Choroid plexus epithelial cell (primary cell): ENCODE measurements at places on chromosomes 5 and 9.

DNA sequence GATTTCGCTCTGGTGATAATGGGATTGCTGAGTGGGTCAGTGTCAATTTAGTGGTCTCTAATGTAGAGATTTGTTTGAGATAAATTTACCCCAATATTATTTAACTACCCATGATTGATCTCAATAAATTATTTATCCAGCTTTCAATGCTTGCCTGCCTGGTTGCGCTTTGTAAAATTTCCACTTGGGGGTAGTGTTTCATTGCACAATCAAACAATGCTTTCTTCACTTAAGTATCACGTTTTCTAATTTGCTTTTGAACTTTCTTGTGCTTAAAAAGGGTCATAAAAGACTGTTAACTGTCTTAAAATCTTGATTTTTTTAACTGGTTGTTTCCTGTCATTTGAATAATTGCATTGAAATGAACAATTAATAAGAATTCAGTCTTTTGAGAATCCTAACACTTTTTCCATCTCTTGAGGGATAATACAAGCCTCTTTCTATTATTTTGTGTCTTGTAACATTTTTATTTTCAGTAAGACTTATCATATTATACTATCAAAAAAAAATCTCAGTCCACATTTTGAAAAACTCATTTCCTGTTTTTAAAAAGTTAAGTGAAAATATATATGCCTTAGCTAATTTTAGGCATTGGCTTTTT lies 18.7 kb downstream of the HSD17B4 start:
- peak; percentile 70 for DNase-seq

DNA sequence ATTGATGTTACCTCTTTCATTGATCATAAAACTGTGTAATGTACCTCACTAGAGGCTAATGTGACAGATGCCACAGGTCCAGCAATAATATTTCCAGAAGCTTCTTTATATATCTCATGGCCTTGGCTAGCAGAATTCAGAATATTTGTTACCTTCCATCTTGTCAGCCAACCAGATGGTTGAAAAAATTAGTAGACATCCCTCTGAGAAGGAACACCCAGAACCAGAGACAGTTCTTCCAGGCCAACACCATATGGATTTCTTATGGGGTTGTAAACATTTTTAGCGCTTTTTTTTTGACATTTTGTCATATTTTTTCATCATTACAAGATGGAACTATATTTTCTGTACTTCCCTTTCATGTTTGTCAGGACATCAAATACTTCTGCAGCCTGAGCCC lies 278.7 kb upstream of the KLF9 start:
- no peak for DNase-seq

GRCh38 chr9:69573651-69574050 lies 98.5 kb downstream of the APBA1 start:
- DNase-seq = peak; percentile 64

- peak; percentile 4 for DNase-seq
These were observed 96.0 kb downstream of the HINT1 start for GRCh38 chr5:131068893-131069643.

DNA sequence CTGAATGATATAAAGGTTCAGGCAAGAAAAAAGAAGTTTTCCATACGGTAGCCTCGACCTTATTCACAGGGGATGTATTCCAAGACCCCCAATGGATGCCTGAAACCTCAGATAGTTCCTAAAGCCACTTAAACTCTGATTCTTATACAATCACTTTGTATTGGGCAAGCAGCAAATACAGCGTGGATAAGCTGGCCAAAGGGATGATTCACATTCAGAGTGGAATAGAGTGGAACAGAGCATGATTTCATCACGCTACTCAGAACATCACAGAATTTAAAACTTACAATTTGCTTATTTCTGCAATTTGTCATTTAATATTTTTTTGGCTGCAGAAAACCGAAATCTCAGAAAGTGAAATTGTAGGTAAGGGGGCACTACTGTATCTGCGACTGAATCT lies 40.5 kb upstream of the CDH18 start:
- peak; percentile 5 for DNase-seq

DNA sequence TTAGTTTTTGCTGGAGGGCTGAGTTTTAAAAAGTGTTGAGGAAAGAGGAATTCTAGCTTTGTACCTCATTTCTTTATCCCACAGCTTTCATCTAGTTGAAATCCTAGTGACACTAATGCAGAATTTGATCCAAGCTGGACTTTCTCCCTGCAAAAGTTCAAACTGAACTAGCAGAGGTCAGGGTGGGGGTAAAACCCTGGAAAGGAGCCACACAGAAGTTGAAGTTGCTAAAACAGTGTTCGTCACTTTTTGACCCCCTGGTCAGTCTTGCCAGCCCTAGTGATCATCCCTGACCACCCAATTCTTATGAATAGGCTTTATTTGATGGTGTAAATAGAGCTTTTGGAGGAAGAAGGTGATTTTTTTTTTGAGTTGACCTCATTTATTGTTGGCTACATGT lies 390.4 kb downstream of the TMEM38B start:
- no peak for DNase-seq

- DNase-seq = no peak
These were observed 40.8 kb downstream of the BICD2 start for GRCh38 chr9:92723801-92724323.

- peak; percentile 68 for DNase-seq
These were observed 16.2 kb downstream of the PGGT1B start for GRCh38 chr5:115246361-115246991.

DNA sequence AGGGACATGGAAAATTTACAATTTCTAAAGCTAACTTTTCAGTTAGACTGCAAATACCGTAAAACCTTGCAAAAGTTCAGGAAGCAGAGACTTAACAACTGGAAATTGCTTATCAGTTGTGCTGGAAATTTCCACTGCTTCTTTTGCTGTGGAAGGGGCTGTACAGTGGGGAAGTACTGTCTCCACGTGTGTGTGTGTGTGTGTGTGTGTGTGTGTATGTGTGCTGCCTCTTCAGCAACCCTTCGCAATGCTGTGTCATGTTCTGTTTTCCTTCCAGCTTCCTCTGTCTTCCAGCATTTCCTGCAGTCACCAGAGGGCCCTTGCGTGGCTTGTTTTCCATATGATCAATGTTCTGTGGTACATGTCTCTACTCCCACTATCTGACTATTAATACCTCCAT lies 87.5 kb upstream of the RANBP3L start:
- DNase-seq = peak; percentile 74

- DNase-seq = no peak
These were observed 245.7 kb upstream of the SLC30A5 start for GRCh38 chr5:68848091-68848490.

DNA sequence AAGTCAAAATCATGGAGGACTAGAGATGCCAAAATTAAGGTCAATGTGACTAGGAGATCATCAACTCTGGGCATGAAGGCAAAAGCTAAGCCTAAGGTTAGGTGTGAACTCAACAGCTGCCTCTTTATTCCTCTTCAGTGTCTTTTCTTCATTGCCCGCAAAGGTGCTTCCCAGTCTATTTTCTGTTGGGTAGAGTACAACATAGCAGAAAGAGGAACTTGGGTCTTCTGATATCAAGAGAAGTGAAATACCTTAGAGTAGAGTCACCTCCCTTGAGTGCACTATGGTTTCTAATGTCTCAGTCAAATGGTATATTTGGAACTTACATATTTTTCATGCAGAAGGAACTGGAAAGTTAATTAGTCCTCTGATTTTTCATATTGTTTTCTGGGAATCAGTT lies 122.5 kb upstream of the GRIN3A start:
- no peak for DNase-seq
